ENCODE measurements at places on chromosomes 12 and 14.

GRCh38 chr12:77893918-77894317, 63.2 kb downstream of the NAV3 start:
- no peak for DNase-seq

- no peak for DNase-seq
Observed at GRCh38 chr12:96015672-96016071, 19.5 kb upstream of the HAL start.

DNA sequence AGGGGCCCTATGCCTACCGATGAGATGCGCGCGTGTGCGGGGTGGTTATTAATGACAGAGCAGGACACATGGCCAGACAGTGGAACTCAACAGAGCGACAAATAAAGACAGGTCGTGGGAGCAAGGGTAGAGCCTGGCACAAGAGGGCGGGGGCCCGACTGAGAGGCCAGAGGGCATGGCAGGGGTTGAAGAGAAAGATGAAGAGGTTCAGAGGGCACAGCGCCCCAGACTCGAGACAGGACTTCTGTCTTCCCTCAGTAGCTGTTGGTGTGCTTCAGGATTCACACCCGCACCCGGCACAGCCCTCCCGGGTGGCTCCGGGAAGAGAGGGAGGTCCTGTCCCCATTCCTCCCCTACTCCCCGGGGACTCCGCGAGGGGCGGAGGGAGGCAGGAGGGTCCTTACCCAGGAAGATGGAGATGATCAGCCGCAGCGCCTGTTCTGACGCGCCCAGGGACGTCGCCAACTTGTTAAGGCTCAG, 366 bp downstream of the LPCAT3 start:
- no peak for DNase-seq

DNA sequence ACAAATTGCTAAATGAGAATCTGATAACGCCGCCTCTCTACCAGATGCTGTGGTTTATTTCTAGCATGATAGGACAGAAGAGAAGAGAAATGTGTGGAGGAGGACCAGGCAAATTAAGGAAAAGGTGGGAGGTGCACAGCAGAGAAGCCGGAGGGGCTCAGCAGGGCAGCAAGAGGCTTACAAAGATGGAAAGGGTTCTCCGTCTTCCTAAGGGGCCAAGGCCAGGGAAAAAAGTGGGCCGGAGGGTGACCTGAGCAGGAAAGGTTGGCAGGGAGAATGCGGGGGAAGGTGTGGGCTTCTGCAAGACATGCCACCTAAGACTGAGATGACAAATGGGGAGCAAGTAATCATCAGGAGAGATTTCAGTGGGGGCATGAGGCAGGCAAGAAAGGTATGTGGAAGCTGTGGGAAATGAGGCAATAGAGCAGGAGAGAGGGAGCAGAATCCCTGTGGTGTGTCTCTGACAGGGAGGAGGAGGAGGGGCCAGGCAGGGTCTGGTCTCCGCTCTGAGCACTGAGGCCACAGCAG, 18.7 kb downstream of the MANSC1 start:
- no peak for DNase-seq

DNA sequence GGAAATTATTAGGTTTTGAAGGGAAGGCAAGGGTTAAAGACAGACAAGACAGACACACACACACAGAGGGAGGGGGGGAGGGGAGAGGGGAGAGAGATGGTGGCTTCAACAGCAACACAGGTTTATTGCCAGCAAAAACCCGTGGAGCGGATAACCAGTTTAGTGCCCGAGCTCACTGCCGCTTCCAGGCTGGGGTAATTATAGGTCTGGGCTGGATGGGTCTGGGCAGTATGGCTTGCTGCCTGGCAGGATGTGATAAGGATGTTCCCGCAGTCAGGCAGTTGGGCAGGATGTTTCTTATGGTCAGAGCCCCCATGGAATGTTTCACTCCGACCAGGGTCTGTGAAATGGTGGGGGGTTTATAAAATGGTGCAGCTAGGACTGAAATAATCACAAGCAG, 4.4 kb upstream of the TDRD9 start:
- no peak for DNase-seq

DNA sequence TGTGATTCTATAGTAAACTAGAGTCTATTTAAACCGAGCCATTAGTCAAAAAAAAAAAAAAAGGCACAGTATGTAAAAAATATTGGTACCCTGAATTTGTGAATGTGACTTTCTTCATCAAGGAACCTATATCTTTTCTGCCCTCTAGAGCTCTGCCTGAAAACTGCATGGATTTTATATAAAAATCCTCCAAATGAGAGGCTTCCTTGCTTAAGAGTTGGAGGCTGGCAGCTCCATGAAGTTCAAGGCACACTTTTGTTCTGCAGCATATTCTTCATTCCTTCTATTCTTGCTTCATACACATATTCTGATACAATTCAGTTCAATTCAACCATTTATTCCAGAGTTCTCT, 23.1 kb upstream of the NKX2-8 start:
- DNase-seq: no peak
